NCI-H2029 treated with DMSO at 0.1 percent for 48 hours (cell line): ENCODE measurements at places on chromosomes 1 and 21.

- no peak for DNase-seq
These were observed 30.5 kb downstream of the HEYL start for GRCh38 chr1:39608921-39609320.

DNA sequence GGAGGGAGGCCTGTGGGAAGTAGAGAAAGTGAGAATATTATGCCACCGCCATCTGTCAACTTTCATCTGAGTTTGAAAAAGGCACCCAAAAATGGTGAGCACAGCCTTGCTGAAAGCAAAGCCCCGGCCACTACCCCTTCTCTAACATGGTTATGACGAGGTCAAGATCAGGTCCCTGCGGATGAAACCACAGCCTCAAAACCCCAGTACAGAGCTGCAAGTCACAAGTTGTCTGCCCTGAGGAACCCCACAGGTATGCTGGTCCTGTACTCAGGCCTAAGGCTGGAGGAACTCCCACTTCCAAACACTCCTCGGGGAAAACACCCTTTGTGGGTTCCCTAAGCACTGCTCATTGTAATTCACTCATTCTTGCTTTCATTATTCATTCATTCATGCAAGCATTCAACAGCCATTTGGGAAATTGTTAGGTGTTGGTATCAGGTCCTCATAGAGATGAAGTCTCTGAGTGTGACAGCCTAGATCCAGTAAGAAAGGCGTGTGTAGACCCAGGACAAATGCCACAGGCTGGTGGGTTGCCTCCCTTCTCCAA is 216.6 kb upstream of the EDN2 start:
- no peak for DNase-seq

DNA sequence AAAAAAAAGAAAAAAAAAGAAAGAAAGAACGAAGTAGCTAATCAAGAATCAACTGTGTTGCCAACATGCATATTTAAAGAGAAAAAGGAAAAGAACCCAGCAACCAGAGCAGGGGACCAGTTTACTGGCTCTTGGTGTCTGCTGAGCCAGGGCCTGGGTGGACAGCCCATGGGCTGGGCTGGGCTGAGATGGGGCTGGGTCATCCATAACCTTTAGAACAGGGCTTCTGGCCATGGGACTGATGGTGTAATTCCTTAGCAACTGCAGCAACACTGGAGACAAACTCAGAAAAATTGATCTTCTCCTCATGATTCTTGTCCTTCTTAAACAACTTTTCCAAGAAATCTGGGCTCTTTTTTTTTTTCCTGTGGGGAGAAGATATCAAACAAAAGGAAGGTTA is 10.5 kb downstream of the S100A7A start:
- DNase-seq: no peak

- DNase-seq: no peak
These were observed 30.3 kb upstream of the TACSTD2 start for GRCh38 chr1:58607391-58607790.

DNA sequence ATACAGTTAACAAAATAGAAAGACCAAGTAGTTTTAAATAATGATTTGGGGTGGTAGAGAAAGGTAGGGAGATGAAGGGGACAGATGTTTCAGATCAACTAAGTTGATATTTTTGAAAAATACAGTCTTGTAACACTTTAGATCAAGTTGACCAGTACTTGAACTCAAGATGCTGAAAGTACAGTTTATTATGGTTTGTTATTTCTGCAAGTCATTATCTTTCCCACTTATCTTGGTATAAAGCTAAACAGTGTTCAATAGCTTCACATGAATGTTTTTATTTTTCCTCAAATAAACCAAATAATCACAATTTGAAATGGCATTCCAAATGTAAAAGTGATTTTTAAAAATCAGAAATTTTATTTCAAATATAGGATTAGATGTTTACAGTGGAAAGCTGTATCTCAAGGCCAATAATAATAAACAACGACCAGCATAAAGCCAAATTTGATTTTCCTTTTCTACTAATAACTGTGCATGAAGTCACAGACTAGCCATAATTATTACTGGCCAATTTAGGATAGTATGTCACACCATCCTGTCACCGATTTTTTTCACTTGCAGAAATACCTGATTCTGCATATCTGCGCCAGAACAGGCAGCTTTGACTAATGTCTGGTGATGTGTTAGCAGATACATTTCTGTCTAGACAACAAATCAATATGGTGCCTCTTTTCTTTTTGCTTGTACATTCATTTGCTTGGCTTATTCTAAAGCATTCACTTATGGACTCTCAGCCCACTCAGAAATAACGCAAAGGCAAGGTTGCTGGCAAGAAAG is 320.2 kb downstream of the TM2D1 start:
- no peak for DNase-seq

DNA sequence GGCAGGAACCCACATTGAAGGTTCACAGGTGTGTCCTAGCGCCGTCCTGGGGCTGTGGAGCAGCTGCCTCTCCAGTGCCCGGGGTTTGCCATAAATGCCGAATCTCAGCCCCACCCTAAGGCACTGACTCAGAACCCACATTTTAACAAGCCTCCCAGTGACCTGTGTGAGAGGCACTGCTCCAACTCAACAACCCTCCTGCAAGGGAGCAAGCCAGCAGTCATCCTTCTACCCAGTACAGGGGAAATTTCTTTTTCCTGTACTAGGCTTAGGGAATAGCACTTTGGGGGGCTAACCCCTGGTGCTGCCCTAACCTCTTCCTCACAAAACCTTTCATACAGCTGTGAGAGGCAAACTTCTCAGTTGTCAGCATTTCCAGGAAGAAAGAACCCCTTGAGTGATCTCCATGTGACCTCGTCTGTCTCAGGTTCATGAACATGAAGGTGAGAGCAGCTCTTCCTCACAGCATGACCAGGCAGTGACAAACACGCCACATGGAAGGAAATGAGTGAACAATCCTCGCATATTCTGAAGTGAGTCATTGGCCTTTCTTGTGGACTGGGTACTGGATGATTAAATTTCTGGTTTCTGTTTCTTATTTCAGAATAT is 11.4 kb upstream of the BCAR3 start:
- no peak for DNase-seq

GRCh38 chr1:27153927-27154358 is 982 bp downstream of the SLC9A1 start:
- no peak for DNase-seq

GRCh38 chr1:12276225-12276624 is 46.4 kb downstream of the VPS13D start:
- DNase-seq: no peak

DNA sequence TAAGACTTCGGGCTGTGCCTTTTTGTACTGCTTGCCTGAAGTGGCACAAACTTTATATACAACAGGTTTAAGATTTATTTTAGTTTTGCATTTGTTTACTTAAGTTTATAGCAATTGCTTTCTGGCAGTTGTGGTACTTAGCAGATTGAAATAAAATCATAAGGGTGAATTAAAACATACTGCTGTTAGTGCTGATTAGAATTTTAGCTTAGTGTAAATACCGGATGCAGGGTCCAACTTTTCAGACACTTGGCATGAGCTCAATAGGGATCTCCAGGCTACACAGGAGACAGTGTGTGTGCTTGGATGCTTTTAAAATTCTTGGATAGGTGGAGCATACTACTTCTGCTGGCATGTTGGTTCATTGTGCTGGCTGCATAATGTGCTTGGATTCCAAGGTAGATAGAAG is 159.6 kb downstream of the NFIA start:
- DNase-seq: peak; percentile 94

DNA sequence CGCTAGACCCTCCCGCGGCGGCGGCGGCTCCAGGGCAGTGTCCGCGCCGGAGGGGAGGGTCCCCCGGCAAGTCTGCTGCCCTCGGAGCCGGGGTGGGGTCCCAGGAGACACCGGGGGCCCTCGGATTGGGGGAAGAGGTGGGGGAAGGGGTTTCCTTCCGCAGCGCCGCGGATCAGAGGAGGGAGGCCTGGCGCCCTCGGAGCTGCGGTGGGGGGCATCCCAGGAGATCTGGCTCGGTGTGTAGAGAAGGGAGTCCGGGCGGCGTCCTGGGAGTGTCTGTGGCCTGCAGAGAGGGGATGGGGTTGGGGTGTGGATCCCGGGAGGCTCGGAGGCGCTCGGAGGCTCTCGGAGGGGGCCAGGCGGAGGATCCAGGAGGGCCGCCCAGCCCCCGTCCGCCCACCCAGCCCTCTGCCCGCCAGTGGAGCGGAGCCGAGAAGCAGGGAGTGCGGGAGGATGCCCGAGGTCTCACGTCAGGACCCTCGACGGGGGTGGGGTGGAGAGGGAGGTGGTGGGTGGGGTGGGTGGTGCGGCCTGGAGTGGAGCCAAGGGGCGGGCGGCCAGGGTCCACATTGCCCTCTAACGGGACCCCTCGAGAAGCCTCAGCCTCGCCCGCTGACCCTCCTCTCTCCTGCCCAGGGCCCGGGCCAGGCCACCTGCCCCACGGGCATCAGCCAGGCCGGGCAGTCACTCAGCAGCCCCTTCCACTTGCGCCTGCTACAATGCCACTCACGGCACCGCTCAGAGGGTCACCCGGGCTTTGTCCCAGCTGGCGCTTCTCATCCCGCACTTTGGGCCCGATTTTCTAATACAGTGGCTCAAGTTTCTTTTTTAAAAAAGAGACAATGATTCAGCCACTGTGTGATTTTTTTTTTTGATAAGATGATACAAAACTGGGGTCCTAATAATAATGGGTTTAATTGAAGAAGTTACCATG is 60.2 kb upstream of the ARHGEF16 start:
- DNase-seq: no peak

GRCh38 chr1:118116909-118117308 is 68.1 kb downstream of the SPAG17 start:
- peak; percentile 75 for DNase-seq
